CD4-positive, alpha-beta T cell treated with Interleukin-6 at 100 ng/mL for 8 hours (primary cell): ENCODE measurements at places on chromosomes 2 and 18.

GRCh38 chr2:223923976-223924375, 21.2 kb downstream of the WDFY1 start:
- no peak for DNase-seq

GRCh38 chr18:12031181-12031580, 49.9 kb downstream of the IMPA2 start:
- DNase-seq, result no peak

DNA sequence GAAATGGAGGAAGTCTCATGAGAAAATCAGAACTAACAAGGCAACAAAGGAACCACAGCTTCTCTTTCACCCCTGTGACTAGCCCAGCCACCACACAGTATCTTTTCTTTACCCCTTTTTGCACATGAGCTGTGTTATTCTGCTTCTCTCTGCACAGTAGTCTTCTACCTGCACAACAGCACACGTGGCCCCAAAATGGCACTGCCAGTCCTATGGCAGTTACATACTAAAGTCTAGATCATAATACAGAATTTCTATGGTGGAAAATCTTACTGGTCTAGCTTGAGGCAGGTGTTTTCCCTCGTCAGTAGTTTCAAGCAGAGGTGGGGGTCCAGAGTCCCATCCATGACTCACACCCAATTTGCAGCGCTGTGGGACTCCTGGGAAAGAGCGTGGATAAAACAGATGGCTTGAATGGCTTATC, 177.7 kb downstream of the DIS3L2 start:
- DNase-seq, result peak; percentile 4

DNA sequence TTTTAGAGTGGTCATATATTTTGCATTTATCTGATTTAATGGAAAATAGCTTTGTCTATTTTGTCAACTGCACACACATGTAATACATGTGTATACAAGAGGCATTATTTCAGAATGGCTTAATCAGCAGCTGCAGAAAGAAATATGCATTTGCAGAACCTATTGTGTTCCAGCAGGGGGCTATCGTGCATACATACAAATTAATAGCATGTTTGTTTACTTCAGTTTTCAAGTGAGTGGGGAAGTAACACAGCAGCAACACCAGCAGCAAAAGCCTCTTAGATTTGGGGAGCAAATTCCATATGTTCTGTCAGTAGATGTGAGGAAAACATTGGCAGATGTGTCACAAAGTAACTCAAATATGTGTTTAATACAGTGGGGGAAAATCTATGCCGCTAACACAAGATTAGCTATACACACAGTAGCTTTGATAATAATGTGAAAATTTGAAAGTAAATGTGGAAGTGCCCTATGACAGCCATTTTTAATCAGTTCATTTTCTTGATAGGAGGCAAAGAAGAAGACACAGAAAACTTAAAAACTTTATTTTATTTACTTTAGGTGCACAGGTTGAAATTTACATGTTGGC, 218.1 kb downstream of the WDR7 start:
- DNase-seq, result peak; percentile 5

DNA sequence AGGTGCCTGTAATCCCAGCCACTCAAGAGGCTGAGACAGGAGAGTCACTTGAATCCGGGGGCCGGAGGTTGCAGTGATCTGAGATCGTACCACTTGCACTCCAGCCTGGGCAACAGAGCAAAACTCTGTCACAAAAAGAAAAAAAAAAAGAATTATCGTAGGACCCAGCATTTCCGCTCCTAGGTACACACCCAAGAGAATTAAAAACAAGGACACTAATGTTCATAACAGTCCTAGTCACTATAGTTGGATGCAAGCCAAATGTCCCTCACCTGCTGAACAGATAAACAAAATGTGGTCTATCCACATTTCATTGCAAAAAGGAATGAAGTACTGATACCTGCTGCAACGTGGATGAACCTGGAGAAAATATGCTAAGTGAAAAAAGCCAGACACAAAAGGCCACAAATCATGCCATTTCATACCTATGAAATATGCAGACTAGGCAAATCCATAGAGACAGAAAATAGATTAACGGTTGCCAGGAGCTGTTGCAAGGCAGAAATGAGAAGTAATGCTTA, 21.2 kb downstream of the ADRA2B start:
- DNase-seq, result no peak

DNA sequence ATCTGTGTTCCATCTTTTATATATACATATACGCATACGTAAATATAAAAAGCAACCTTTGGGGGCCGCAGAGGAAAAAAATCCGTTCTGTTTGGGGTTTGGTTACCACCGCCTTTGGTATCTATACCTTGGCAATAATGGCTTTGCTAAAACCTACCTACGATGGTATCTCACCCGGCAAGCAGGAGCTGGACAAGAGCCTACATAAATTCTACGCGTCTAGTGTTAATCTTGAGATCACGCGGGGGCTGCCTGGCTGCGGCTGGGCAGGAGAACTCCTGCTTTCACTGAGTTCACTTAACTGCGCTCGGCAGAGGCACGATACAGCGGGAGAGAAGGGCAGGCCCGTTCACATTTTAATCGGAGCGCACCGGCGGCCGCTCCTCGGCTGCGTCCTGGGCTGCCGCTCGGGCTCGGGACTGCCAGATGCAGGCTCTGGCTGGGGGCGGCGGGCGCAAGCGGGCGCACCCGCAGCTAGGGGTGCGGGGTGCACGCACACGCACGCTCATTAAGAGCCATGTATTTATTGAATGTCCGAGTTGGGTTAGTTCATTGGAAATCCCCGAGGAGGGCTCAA, 1.7 kb upstream of the POU3F3 start:
- DNase-seq, result no peak

- DNase-seq, result no peak
Measured at GRCh38 chr2:129319422-129319717, 660.1 kb upstream of the RAB6C start.

DNA sequence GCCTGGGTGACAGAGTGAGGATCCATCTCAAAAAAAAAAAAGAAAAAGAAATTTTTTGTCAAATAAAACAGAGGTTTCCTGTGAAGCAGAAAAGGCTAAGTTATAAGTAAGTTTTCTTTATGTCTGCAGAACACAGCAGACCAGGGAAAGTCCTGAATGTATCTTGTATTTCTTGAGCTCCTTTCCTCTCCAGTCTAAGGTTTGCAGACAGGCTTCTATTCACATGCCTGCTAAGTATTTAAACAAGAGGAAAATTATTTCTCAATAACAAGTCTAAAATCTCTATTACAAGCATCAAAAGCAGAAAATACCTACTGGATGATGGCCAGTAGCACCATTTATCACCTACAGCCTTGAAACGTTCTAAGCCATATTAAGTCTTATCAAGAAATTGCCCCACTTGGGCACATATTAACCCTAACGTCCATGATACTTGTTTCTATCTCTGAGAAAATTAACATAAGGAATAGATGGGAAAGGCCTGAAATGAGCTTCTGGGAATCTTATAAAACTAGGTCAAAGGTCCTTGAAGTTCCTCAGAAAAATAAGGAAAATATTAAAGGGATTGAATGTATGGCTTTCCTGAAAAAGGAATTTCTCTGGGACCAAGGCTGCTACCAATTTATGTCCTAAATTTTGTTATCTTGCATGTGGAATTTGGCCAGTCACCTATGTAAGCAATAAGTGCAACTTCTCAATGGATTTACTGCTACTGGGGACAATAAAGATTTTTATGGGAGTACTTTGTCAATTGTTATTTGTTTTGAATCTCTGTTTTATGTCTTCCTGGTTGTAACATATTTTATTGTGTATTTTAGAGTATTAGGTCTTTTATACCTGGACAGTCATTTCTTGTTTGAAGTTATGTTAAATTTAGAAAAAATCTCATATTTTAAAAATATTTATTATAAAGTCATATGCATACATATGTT, 3.0 kb upstream of the REG1A start:
- DNase-seq, result no peak

DNA sequence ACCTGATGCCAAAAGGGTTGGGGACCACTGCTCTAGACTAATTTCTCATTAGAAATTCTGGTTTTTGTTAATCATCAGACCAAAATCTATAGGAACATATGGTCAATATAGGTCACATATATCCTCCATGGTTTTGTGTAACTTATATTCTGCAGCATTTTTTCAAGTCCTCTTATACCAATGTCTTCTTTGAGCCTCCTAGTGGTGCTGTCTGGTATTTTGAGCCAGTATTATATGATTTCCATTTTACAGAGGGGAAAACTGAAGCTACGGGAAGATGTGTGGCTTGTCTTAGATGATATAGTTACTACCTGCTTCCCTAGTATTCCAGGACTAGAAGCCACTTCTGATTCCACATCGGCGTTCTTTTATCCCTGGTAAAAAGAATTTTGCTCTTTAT, 13.8 kb downstream of the MAPK4 start:
- no peak for DNase-seq

- DNase-seq, result no peak
Measured at GRCh38 chr2:150047620-150048222, 439.7 kb downstream of the RND3 start.

- no peak for DNase-seq
Measured at GRCh38 chr2:168289880-168290279, 42.5 kb upstream of the STK39 start.

DNA sequence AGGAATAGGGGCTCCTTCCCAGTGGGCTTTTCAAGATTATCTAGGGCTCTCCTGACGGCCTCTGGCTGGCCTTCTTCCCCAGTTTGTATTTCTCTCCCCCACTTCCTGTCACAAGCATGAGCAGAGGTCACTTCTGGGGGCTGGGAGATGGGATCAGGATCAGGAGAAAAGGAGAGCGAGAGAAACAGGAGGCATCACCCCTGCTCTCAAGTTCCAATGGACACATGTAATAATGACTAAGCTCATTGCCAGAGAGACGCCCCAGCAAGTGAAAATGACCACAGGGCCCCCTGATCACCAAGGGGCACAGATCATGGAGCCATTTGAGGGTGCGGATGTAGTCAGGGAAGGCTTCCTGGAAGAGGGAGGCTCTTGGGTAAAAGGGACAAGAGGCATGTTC, 92.1 kb downstream of the SMAD7 start:
- DNase-seq, result no peak

DNA sequence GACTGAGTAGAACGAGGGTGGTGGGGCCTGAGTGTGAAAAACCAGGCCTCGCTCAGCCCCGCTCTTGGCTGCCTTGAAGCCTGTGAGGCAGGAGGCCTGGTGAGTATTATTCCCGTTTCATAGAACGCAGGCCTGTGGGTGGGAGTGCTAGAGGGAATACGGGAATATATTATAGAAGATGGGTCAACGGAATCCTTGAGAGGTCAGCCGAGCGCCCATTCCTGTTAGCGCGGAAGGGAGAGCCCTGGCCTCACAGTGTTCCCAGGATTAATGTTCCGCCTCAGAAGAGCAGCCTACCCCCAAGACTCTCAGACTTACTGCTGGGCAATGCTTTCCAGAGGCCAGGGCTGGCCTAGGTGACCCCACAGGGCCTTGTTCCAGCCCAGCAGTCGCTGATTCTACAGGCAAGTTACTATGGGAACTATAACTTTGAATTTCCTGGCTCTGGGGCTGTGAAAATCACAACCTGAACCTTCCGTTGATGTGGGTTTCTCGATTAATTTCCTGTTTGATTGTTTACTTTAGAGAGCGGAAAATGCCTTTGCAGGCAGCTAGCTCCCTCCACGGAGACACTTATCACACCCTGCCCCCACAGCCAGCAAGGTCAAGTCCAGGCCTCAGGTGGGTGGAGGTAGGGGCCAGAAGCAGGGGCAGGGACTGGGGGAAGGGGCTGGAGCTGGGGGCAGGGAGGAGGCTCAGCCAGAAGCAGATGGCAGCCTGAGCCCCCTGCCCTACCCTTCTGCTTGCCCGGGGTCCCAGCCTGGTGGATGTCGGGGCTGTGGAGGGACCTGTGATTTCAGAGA, 108.3 kb downstream of the SMAD7 start:
- peak; percentile 77 for DNase-seq

DNA sequence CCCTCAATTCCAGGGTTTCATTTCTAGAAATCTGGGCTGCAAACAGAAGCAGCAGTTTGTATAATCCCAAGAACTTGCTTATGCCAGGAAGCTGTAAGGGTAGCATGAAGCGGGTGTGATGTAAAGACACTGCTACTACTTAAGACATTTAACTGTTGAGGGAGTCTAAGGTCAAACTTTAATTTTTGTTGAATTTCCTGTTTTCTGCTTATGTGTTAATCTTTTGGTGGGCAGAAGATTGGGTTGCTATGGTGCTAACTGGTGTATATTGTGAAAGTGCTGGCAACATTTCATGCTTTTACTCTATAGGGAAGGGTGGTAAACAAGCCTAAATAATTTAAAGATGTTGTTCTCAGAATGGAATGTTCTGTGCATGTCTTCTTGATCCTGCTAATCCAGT, 2.7 kb downstream of the NCOA1 start:
- no peak for DNase-seq

- DNase-seq, result no peak
Measured at GRCh38 chr18:42620657-42621056, 494.8 kb downstream of the RIT2 start.

- no peak for DNase-seq
Measured at GRCh38 chr2:147538088-147538487, 306.7 kb upstream of the ACVR2A start.

DNA sequence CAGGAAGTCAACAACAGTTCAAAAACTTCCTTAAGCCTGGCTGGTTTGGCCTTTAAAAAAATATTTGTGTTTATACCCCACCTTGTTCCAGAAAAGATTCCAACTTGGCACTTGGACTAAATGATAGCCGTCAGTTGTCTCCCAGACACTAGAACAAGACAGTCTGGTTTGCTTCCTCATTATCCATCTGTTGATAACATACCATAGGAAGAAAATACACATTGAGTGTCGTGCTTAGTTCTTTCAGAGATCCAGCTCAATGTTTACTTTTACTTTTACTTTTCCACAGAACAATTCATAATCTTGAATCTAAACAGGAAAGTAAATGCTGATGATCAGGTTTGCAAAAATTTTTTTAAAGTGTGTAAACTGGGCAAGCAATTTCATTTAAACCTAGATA, 2.4 kb upstream of the VPS54 start:
- DNase-seq, result no peak

GRCh38 chr18:73733806-73734314, 413.8 kb downstream of the FBXO15 start:
- DNase-seq, result no peak

- no peak for DNase-seq
Measured at GRCh38 chr18:79795446-79795845, 2.3 kb upstream of the KCNG2 start.

GRCh38 chr2:211495339-211495738, 938.9 kb downstream of the CPS1 start:
- no peak for DNase-seq

DNA sequence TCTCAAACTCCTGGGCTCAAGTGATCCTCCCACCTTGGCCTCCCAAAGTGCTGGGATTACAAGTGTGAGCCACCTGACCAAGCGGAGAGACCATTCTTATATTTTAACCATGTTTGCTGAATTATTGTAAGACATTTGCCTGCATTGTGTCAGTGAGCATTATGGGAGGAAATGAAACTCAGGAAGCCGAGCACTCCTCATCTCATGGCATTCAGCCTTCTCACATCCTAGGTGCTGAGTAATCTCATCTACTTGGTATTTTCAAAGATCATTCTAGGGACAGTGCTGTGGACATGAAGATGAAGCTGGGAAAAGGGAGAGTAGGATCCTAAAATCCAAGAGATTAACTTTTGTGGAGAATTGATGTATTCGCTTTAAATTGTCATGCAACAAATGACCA, 66.1 kb downstream of the NAPG start:
- DNase-seq, result no peak

GRCh38 chr2:113122364-113122763, 5.0 kb upstream of the IL1RN start:
- no peak for DNase-seq
